ENCODE measurements at places on chromosomes 3 and 15.

GRCh38 chr15:77513226-77513625 is 92.5 kb downstream of the HMG20A start:
- no peak for DNase-seq

- no peak for DNase-seq
These were observed 204.8 kb downstream of the RSRC1 start for GRCh38 chr3:158314426-158315357.

DNA sequence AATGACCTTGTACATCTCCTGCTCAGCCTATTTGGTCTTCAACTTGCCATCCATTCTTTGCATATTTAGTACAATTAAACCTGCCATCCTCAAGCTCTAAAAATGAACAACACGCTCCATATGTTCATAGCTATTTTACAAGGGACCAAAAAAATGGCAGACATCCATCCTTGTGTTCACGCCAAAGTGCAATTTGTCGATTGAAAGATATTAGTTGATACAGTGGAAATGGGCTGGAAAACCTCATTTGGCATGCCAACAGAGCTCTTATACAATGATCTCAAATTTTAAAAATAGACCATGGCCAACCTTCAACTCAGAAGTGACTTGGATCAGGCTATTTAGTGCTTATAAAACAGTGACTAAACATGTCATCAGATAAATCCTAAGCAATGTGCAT is 413.6 kb upstream of the ARL6 start:
- no peak for DNase-seq

DNA sequence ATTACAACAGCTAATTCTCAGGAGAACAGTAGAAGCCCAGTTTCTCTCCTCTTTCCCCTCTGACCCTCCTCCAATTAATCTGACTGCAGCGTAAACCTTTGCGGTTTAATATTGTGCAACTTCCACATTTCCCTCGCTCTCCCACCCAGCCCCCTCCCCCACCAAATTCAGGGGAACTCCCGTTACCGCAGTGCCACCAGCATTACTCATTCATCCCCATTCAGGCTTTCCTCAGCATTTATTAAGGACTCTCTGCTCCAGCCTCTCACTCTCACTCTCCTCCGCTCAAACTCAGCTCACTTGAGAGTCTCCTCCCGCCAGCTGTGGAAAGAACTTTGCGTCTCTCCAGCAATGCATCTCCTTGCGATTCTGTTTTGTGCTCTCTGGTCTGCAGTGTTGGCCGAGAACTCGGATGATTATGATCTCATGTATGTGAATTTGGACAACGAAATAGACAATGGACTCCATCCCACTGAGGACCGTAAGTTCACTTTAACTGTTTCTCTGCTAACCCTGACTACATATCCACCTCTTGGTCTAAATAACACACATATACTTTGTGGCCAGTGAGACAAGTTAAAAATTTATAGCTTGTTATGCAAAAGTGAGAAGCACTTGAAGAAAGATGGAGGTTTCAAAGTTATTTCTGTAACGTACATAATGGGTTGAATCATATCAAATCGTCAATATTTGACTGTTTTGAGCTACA is at the start of gene PTX3:
TSS of gene PTX3 (plus strand) at position 268 of the 709 bp plus-strand sequence. CDS start at position 352, 84 bp downstream.
- no peak for DNase-seq

DNA sequence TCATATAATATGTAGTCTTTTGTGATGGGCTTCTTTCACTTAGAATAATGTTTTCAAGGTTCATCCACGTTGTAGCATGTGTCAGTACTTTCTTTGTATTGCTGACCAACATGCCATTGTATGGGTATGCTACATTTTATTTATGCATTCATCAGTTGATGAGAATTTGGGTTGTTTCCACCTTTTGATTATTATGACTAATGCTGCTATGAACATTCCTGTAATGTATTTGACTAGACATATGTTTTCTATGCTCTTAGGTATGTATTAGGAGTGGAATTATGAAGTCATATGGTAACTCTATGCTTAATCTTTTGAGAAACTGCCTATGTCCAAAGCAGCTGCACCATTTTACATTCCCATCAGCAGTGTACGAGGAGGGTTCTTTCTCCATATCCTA is 3.2 kb upstream of the PODXL2 start:
- DNase-seq, result no peak

GRCh38 chr15:61099020-61099810 is 129.9 kb downstream of the RORA start:
- no peak for DNase-seq

DNA sequence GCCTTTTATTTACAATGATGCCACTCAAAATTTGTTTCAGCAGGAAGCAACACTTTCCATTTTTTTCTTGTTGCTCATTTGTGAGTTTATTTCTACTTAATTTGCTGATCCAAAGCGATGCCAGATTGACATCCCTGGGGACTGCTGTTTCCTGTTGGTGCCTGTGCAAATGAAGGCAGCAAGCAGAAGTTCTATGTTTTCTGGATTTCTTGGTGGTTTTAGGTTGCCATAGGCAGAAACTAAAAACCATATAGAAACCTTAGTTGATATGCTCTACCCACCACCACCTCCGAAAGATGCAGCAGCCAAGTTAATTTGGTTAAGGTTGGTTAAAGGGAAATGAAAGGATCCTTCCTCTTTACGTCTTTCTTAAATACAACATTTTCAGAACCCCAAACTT is 356.2 kb downstream of the RBMS3 start:
- DNase-seq, result no peak

- DNase-seq, result no peak
These were observed 3.1 kb upstream of the CHRNA3 start for GRCh38 chr15:78623786-78624497.

- no peak for DNase-seq
These were observed 177.5 kb upstream of the LPP start for GRCh38 chr3:187976365-187976900.

DNA sequence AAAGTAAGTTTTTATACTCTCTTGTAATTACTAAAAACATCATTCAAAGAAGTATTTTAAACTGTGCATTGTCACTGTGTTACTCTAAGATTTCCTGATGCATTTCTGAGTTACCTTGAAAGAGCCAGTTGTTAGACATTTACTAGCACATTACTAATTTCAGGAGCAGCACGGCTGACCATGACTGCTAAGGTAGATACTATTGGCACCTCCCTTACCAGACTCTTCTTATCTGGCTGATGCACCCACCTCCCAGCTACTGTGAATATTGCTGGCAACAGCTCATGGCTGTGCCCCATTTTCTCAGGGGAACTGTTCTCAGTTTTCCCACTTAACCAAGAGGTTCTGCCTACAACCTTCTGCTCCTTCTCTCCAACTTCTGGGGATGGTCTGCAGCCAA is 29.4 kb downstream of the COL6A5 start:
- DNase-seq, result no peak

DNA sequence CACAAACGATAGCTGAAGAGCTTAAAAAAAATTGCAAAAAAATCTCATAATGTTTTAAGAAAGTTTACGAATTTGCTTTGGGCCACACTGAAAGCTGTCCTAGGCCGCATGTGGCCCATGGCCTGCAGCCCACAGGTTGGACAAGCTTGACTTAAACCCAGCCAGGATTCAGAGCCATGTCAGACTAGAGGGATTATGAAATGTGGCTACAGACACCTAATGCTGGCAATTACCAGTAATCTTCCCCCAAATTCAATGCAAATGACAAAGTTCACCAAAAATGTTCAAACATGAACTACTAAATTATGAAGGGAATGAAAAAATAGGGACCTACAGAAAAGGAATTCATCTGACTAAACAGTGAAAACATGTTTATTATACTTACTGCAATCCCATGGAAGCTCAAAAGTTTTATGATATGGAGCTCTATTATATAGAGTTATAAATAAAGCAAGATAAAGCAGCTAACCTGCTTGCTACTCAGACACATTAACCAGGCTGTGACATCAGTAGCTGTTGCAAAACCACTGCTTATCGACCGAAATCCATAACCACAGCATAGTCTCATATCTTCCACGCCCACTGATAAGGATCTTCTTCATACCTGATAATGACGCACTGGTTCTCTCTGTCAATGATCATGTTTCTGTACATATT is 49.2 kb downstream of the LDHAL6B start:
- DNase-seq, result no peak

DNA sequence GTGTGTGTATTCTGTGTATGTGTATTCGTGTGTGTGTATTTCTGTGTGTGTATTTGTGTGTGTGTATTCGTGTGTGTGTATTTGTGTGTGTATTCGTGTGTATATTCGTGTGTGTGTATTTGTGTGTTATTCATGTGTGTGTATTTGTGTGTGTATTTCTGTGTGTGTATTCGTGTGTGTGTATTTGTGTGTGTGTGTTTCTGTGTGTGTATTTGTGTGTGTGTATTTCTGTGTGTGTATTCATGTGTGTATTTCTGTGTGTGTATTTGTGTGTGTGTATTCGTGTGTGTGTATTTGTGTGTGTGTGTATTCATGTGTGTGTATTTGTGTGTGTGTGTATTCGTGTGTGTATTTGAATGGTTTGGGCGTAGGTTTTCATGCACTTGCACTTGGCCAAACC is 405.4 kb downstream of the SOX2 start:
- no peak for DNase-seq

DNA sequence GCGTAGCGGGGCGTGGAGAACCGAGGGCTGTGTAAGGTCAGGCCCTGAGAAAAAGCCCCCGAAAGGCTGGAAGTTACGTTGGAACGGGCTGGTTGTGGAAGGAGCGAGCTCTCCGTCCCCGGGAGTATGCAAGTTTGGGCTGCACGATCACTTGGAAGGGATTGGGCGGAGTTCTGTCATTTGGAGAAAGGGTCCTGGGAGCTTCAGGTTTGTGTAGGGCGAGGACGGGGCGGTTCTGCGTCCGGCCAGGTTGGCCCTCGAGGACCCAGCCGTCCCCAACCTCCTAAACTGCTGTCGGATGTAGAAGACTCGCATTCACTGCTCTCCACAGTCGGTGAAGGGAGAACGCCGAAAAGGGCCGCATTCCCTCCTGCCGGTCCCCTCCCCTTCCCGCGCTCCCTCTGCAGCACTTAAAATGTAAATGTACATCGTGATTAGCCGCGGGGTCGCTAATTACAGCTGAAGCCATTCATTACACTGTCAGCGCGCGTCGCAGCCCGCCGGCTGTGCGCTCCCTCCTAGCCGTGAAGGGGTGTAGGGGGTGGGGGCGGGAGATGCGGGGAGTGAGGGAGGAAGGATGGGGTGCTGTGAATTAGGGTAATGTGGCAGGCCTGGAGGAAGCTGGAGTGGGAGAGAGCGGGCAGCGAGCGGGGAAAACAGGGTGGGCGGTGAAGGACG is 2.5 kb upstream of the RPP25 start:
- no peak for DNase-seq

- DNase-seq, result no peak
These were observed 111.0 kb upstream of the SYNPR start for GRCh38 chr3:63167113-63167512.

- no peak for DNase-seq
These were observed 55.9 kb upstream of the OXTR start for GRCh38 chr3:8825153-8825825.

GRCh38 chr3:194271460-194272035 is 79.6 kb downstream of the CPN2 start:
- DNase-seq, result no peak

DNA sequence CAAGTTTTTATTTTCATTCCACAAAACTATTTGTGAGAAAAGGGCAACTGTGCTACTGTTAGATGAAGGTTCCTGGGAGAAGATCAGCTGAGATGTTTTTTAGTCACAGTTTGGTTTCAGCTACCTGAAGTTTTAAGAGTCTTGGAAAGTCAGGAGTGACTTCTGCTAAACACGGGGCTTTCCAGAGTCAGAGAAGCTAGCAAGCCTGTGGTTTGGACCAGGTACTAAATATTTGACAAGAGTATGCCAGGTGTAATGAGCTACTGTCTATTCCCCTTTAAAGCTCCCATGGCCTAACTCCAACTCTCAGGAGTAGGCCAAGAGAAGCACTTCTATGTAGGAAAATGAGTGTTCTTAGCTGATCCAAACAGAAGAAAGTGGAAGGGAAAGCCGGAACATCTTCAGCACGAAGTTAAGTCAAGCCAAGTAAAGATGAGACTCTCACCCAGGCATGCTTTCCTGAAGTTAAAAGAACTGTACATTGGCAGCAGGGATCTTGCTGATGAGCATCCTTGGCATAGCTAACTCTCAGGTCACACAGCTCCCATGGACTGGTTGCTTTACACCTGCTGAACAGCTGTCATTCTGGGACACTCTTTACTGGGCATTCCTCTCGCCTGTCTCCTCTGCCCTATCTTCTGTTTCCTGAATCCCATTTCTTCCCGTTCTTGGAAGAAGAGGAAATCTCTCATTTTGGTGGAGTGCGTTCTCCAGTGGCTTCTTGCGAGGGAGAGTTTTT is 22.5 kb downstream of the TM4SF18 start:
- DNase-seq, result no peak

GRCh38 chr3:178246004-178246403 is 290.2 kb upstream of the KCNMB2 start:
- DNase-seq, result no peak

Data from germinal center (tissue), 1 donor.